EH (cell line): ENCODE measurements at places on chromosomes 12 and 14.

- DNase-seq, result peak; percentile 76
Measured at GRCh38 chr12:26277506-26278246, 82.3 kb downstream of the SSPN start.

DNA sequence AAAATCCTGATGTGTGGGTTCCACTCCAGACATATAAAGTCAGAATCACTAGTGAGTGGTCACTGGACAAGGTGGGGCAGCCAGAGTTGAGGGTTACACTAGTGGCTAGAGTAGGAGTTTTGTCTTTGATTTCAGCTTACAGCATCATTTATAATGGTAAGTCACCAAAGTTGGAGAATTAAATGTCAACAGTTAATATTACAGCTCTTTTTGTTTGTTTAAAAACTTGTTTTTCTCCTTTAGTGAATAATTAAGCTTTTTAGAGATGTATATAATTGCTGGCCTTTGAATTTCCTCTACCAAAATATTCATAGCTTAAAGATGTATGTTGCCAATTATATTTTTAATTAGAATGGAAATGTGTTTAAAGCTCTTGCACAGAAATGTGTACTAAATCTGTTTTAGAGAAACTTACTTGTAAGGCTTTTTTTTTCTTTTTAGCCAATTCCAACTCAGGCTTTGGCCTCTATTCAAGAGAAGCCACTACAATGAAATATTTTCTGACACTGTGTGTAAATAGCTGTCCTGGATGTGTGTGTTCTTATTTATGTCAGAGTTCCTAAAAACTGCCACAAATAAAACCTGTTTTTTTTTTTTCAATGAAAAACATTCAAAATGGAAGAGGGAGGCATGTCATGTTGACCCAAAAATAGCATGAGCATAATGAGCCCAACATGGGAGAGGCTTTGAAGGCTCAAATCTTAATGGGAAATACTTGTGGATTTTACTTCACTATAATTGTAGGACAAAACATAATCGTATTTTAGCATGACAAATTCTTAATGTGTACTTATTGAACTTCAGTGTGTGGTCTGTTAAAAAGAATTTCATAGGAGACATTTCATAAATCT, 92.2 kb downstream of the TBC1D30 start:
- DNase-seq, result no peak

- DNase-seq, result no peak
Measured at GRCh38 chr12:77833329-77833728, 2.6 kb downstream of the NAV3 start.

GRCh38 chr12:78880078-78880477, 15.5 kb downstream of the SYT1 start:
- peak; percentile 16 for DNase-seq

- DNase-seq, result no peak
Measured at GRCh38 chr12:50617657-50618056, 112.9 kb downstream of the DIP2B start.

- no peak for DNase-seq
Measured at GRCh38 chr12:9050521-9051157, 61.3 kb downstream of the KLRG1 start.

- DNase-seq, result no peak
Measured at GRCh38 chr12:3201339-3202051, 124.3 kb downstream of the TSPAN9 start.

GRCh38 chr12:32486158-32486557, 86.8 kb downstream of the FGD4 start:
- no peak for DNase-seq

DNA sequence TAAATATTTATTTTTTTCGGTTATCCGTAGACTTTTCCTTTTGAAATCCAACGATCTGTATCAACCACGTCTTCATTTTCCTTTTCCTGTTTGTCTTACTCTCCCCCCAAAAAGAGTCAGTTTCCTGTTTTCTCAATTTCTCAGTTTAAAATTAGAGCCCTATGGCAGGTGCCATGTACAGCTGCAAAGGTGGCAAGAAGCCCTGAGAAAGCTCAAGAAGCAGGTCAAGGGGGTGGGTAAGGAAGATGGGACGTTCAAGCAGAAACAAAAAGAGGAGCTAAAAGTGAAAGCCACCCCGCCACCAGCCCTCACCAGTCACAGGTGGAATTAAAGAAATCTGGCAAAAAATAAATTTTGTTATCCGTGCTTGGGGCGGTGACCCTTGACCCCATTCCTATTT, 26.7 kb downstream of the SLC35E3 start:
- DNase-seq, result no peak

DNA sequence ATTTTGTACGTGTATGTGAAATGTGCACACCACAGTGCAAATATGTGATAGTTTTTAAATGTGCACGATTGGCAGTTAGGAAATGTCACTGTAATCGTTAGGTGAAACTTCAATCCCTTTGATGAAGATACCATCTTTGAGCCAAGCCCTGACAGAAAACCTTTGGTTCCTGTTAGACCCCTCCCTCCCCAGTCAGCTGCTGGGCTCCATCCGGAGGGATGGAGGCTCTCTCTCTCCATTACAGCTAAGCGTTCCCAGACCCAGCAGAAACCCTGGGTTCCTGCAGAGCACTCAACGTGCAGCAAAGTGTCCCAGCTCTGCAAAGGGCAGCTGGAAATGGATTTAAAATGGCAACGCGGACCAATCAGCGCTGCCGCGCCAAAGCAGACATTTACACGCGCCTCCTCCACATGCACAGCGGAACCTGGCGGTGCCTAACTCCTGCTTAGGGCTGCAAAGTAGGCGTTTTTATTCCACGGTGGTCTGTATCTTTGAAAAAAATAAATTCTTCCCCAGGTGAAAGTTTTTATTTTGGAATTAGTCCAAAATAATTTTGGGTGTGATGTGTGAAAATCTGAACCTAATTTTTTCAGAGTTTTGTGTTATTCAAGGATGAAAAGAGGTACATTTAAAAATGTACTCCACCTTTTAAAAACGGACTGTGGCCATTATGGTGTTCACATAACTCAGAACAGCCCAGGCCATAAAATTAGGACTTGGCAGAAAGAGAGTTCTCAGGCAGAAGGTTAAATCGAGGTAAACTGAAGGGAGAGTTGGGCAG, 1.4 kb upstream of the HMGA2 start:
- DNase-seq, result peak; percentile 81

GRCh38 chr14:71636076-71636475, 296.2 kb upstream of the RGS6 start:
- no peak for DNase-seq

DNA sequence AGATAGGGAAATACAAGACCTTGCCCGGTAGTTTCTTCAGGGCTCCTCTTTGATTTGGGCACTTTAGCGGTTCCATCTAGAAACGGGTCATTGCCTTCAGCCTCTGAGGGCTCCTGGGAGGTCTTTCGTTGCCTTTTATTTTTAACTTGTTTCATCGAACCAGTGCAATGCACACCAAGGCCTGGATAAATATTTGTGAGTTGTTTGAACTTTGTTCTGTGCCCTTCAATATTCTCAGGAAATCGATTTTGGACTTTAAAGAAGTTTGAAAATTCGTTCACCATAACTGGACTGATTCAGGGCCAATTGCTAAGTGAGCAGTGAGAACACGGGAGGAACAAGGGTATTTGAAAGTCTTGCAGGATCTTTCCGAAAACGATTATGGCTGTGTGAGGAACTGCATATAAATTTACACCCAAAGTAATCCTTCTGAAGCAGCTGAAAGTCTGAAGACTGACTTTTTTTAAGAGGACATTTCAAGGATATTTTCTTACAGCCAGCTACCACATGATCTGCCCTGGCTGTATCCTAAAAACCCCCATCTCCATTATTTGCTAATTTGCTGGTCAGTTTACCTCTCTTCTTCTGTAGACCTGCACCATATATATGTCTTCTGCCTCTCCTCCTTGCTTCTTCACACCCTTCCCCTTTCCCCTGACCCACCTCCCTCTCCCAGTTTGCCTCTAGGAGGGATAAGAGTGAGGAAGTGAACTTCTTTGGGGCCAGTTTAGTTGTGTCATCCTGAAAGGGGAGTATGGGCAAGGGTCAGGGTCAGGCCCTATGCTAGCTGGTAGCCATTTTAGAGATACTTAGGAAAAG, 8.0 kb downstream of the DUSP6 start:
- no peak for DNase-seq

GRCh38 chr12:63013302-63013701, 78.4 kb upstream of the PPM1H start:
- no peak for DNase-seq

DNA sequence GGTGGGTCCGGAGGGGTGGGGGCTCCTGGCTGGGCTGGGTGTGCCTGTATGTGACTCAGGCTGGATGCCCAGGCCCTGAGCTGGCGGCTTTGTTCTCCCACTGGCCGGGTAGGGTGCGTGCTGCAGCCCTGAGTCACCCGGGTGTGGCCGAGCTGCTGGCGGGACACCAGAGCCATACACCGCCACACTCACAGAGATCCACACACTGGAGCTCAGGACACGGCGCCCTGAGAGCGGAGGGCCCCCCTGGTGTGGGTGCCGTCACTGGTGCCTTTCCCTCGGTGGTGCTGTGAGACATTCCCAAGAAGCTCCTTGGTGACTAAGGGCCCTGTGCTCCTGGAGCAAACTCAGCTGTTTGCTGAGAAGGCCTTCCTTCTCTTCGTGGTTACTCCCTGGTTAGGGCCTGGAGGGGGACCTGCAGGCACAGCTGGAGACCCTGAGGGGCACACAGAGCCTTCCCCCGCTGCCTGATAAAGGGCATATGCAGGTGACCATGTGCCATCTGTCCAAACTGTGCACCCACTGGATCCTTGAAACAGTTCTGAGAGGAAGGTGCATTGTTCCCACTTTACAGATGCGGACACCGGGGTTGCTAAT, 44.3 kb downstream of the KRT80 start:
- peak; percentile 100 for DNase-seq

- peak; percentile 66 for DNase-seq
Measured at GRCh38 chr12:12265571-12266388, 1.1 kb downstream of the LRP6 start.
